Stimulated activated CD4-positive, alpha-beta T cell treated with anti-CD3 and anti-CD28 coated beads, Interleukin-1b, Interleukin-23, amount 100 ng/mL, for 1 hour (primary cell): ENCODE measurements at places on chromosomes 3 and 15.

DNA sequence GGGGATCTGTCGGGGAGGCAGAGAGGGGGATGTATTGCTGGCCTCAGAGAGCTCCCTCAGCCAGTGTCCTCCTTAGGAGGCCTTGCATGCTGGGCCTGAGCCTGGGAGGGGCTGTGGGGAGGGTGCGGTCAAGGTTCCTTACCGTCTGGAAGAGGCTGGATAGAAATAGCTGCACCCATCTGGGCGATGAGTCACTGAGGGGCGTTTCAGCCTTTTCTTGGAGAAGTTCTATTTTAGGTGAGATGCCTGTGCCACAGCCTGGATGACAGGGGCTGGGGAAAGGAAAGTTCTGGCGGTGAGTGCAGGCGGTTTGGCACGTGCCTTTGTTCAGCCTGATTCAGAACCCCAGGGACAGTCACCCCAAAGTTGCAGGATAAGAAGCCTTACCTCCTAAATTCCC lies 35.7 kb upstream of the APEH start:
- no peak for DNase-seq

DNA sequence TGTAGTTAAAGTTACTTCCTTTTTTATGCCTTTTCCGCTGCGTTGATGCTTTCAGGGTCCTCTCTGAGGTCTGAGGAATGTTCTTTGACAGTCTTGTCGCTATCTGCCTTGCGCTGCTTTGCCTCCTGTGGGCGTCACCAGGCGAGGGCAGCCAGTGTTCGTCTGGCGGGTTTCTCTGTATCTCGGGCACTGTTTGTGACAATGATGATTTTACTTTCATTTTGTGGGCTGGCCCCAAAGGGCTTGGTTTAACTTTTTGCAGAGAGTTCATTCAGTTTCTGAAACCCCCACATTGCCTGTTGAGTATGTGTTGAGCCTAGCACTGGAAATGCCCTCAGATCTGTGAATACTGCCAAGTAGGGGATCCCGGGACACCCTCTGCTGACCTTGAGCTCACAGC lies 24.6 kb upstream of the SACM1L start:
- peak; percentile 49 for DNase-seq

DNA sequence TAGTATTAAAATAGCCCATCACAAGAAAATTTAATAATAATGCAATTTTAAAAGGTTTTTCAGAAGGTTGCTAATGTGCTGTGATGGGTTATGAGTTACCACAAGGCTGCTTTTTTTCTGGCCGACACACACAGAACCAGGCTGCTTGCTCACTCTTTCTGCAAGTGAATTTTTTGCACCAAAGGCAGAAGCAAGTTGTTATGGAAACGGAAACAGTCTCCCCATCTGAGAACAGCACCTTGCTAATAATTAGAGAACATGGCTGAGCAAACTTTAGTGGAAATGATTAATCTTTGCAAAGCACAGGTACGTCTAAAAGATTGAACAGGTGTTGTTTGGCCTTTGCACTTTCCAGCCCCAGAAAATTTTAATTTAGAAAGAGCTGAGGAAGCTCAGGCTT lies 51.0 kb downstream of the CACNA2D3 start:
- no peak for DNase-seq

GRCh38 chr3:165455360-165455759 lies 259.2 kb upstream of the SLITRK3 start:
- DNase-seq: no peak

DNA sequence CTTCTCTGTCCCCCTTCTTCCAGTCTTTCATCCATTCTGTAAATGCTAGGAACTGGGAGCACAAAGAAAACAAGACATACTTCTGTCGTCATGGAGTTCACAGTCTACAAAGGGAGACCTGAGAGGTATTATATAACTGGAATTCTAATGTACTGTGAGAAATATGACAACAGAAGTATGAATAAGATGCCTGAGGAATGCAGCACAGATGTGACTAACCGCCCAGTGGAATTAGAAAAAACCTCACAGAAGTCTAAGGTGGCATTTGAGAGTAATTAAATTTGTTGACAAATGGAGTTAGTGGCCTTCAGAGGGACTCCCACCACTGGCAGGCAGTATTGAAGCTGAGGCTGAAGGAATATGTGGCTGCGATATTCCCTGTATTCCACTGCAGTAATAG lies 168.5 kb upstream of the FAM3D start:
- no peak for DNase-seq

DNA sequence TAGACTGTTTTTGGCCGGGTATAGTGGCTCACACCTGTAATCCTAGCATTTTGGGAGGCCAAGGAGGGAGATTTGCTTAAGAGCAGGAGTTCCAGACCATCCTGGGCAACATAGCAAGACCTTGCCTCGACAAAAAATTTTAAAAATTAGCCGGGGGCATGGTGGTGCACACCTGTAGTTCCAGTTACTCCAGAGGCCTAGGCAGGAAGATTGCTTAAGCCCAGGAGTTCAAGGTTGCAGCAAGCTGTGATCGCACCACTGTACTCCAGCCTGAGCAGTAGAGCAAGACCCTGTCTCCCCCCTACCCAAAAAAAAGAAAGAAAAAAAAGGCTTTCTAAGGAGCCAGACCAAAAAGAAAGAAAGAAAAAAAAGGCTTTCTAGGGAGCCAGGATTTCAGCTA lies 36.7 kb downstream of the TMOD3 start:
- DNase-seq: no peak
